GM18507 (cell line): ENCODE measurements at places on chromosomes 4 and X.

DNA sequence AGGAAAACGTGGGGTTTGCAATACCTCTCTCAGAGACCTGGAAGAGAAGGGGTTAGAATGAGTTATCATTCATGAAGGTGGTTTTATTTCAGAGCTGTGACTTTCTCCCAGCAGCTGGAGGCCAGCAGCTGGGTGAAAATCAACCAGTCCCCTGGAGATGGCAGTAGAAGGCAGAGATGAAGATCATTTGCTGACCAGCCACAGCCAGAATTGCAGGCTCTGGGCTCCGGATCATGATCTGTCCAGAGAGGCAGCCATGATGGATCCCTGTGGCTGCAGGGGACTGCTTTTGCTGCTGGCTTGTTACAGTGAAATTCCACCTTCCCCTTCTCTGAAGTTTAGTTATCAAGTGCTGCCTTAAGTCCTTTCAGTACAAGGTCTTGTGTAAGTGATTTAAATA lies 46.9 kb upstream of the TAB3 start:
- no peak for DNase-seq

DNA sequence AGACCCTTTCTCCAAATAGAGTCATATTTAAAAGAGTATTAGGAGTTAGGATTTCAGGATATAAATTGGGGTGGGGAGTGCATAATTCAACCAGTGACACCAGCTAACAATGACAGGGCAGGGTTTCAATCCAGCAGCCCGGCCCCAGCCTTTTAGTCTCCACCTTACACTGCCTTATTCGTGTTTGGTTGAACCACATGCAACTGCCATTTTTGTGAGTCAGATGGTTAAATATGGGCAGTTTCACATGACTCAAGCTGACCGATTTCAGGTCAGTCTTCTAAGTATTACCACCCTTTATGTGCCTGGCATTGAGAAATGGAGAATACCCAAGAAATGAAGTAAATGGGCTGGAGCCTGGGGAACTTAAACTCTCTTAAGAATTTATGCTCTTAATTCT lies 102.8 kb downstream of the STOX2 start:
- DNase-seq = no peak

DNA sequence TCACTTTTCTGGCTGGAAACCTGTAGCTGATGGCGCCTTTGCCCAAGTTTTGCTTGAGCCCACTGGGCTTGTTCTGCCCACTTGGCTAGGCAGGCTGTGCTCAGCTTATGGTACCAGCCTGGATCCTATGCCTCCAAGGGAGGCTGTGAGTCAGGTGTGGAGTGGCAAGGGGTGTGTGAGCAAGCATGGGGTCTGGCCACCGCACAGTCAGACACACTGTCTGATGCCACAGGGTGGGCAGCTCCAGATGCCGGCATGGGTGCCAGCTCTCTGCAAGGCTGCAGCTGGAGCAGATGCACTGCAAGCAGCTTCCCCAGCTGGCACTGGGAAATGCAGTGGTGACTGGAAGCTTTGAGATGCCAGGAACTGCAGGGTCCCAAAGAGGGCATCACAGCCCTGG lies 16.3 kb upstream of the GIMD1 start:
- DNase-seq = no peak

- no peak for DNase-seq
These were observed 407.3 kb downstream of the DMD start for GRCh38 chrX:32804034-32804433.

- DNase-seq = no peak
These were observed 1910.4 kb downstream of the C4orf33 start for GRCh38 chr4:131006388-131006787.

DNA sequence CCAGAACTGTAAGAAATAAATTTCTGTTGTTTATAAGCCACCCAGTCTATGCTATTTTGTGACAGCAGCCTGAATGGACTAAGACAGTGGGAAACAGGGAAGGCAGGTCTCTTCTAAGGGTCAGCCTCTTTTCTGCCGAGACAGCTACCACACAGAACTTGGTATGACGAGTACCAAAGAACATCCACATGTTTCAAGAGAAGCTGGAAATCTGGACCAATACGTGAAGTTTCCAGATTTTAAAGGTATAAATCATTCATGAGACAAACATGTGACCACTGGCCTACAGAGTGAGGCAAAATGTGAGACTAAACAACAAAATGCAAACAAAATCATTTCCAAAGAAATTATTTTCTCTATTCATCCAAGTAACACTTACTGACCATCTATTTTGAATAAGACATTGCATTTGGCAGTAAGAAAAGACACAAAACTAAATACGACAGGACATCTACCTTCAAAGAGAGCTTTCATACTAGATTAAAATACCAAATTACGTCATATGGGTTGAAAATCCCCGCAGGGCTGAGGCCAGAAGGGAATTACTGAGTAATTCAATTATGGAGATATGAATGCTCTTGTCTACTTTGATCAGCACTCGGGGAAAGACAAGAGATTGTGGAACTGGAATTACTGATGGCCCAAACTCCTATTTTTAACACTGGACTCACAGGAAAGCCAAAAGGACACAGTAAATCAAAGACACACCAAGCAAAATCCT lies 7.2 kb downstream of the SCARB2 start:
- no peak for DNase-seq

DNA sequence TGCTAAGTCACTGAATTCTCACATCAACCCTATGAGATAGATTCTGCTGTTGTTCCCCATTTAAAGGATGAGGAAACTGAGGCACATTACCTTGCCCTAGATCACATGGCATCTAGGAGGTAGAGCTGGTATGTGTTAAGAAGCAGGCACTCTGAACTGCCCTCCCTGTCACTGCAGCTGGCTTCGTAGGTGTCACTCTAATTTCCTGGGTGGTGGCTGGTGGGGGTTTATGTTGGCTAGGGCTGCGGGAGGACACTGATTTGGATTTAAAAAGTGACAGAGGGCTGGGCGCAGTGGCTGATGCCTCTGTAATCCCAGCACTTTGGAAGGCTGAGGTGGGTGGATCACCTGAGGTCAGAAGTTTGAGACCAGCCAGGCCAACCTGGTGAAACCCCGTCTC lies 93.0 kb downstream of the ARHGAP10 start:
- DNase-seq = no peak

DNA sequence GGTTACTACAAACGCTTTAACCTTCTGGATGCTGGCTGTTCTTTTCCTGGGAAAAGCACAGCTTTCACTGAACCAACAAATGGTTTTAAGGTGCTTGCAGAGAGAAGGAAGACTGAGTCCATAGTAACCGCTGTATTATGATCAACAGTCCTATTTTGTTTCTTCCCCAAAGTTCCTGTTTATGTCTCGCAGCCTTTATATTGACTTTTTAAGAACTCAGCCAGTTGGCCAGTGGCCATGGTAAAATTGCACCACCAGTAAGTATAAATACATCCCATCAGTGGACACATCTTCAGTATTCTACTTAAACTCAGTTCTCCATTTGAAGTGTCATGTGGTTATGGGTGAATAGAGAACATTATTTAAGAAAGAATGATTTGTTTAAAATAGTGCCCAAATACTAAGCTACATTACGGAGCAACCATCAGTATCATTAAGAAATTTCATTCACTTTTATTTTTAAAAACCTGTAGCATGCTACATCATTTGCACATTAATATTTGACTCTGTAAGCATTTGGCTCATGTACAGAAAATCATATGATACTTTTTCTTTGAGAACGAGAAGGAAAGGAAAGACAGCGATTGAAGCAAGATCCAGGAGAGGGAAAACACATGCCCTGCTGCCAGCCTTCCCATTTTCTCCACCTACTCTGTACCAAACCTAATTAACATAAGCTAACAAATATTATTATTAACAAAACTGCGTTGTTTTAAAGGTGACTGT lies 287.0 kb downstream of the ARHGAP24 start:
- DNase-seq = no peak

- DNase-seq = no peak
These were observed 166.6 kb downstream of the SPRY1 start for GRCh38 chr4:123562994-123563750.

DNA sequence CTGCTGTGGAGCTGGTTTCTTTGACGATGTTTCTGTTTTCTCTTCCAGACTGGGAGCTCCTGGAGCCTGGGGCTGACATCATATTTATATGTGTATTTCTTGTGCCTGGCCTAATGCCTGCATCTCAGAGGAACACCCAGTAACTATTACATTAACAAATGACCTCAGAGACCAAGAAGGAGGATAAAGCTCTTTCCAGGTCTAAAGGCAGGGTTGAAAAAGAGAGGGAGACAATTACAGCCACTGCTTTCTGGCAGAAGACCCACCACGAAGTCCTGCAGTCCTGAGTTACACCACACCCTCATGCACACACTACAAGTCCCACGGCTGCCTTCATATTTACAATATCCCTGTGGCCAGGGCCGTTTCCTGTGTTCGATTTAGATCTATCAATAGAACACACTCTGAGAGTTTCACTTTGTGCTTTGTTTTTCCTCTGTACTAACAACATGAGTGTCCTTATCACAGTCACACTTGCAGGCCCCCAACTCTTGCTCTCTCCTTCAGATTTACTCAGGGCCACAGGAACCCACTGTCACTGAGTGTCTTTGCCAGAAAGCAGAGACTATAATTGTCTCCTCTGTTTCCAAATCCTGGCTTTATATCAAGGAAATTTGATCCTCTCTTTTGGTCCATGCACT lies 535.5 kb downstream of the MID1IP1 start:
- DNase-seq = no peak

- no peak for DNase-seq
These were observed 33.4 kb upstream of the RBM47 start for GRCh38 chr4:40662962-40663604.

DNA sequence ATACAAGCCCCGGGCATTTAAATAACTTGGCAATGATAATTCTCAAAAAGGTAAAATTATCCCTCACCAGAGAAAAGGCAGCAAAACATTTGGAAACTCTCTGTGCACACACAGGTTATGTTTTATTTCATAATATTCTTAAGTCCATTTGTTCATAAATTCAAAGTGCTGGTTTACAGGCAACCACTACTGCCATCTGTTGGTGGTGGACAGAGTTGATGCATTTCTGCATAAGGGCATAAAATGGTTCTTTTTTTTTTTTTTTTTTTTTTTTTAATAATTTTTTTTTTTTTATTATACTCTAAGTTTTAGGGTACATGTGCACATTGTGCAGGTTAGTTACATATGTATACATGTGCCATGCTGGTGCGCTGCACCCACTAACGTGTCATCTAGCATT lies 31.5 kb upstream of the IL21 start:
- DNase-seq = no peak

- no peak for DNase-seq
These were observed 11.2 kb downstream of the JADE1 start for GRCh38 chr4:128820671-128821070.

DNA sequence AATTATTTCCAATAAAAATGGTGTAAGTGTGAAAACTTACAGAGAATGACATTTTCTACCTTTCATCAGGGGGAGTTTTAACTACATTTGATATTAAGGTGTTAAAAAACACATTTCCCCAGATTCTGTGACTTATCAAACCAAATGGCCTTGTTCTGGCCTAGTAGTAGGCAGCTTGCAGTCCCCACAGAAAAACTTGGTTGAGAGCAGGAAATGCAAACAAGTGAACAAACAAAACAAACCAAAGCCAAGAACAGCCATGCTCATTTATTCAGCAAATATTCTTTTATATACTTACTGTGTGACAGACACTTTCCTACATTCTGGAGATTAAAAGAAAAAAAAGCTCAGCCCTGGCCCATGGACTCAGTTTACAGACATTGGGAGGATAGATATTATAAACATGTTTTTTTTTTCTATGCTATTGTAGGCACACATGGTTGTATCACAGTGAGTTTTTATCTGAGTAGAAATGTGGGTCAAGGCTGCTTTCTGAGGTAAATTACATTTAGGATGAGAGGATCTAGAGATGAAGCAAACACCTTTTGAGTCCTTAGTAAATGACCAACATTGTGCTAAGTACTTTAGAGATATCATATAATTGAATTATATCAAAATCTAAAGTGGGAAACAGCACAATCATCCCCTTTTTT lies 449.2 kb upstream of the AADAT start:
- DNase-seq = no peak

DNA sequence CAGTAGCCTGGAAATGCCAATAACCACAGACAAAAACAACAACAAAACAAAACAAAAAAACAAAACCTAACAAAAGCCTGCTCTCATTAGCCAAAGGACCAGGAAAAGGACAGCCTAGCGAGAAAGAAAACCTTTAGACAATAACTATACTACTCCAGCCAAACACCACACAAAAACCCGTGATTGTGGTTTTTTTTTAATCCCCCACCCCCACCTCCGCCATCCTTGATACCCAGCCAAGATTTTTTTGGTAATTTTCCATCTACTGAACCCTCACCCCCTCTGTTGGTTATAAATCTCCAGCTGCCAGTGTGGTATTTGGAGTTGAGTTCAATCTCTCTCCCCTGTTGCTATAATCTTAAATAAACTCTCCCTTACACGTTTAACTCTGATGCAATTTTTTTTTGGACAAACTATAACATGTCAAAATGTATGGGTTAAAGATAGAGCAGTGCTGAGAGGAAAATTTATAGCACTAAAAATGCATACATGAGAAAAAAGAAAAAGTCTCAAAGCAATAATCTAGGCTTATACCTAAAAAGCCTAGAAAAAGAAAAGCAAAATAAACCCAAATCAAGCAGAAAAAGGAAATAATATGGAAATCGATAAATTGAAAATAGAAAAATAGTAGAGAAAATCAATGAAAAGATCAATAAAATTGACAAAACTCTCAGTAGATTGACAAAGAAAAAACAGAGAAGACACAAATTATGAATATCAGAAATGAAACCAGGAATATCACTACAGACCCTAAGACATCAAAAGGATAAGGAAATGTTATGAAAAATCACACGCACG lies 83.7 kb downstream of the NAT8L start:
- no peak for DNase-seq

GRCh38 chr4:139919521-139919920 lies 234.5 kb downstream of the MAML3 start:
- no peak for DNase-seq

GRCh38 chr4:26793735-26794134 lies 66.9 kb upstream of the STIM2 start:
- no peak for DNase-seq

DNA sequence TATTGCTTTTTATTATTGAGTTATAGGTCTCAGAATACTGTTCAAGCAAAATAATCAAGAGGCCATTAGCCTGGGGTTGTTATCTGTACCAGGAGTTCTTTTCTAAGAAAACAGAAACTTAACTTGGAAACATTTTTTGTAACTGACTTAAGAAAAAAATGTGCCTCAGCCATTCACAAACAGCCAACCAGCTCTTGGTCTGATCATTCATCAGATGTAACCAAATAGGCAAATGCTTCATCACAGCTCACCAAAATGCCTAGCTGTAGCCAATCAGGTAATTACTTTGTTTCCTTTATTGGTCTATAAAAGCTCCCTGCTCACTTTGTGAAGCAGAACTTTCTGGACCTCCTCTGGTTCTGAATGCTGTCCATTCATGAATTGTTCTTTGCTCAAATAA lies 387.7 kb downstream of the FAT4 start:
- DNase-seq = no peak

DNA sequence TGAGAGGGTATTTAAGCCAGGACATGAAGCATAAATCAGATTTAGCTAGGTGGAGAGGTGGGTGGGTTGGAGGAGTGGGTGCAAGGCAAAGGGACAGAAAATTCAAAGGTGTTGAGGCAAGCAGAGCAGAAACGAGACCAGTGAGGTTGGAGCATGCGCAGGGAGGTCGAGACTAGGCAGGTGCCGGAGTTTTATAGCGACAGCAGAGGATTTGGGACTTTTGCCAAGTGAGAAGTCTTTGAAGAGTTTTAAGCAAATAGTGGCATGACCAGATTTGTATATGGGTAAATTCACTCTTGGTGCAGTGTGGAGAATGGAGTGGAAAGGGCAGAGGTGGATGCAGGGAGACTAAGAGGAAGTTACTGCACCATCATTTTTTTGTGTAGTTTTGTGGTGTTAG lies 107.0 kb upstream of the TLR2 start:
- no peak for DNase-seq
